NCI-H2081 (cell line): ENCODE measurements at places on chromosomes 16 and 17.

DNA sequence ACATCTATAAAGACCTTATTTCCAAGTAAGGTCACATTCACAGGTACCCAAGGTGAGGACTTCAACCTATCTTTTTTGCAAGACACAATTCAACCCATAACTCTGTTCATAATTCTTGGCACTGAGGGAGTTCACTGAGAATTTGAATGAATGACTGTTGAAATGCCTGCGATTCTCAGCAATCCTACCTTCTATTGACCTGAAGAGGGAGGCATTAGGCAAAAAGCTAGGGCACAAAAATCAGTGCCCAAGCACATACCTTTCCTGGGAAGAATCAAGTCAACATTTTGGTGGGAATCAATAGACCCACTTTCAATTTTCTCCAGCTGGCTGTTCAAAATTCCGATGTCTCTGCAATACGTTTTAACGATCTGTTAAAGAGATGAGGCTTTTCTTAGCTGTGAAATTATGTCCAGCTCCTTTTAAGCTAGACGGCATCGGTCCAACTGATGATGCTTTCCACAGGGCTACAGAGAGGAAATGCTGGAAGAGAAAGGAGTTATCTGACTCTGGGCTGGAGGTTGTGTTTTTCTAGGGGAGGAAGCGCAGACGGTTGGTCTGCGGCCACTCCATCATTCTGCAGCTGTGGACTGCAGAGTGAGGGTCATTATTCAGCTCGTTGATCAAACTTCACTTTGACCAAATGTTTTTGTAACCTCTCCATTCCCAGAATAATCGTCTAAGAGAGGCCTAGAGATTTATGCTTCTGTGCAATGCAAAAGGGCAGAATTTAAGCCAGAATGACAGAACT, 25.2 kb downstream of the BCO1 start:
- DNase-seq, result no peak

GRCh38 chr17:27466743-27467375, 10.6 kb downstream of the KSR1 start:
- DNase-seq, result no peak

- peak; percentile 19 for DNase-seq
These were observed 800 bp downstream of the ZNF747 start for GRCh38 chr16:30533748-30534367.

GRCh38 chr17:76527430-76528111, 9.9 kb downstream of the CYGB start:
- no peak for DNase-seq

- DNase-seq, result no peak
These were observed 168.5 kb downstream of the MSI2 start for GRCh38 chr17:57424777-57425188.

- peak; percentile 39 for DNase-seq
These were observed 11.0 kb downstream of the GPRC5C start for GRCh38 chr17:74442670-74443515.

GRCh38 chr17:44587339-44587738, 30.1 kb downstream of the FZD2 start:
- no peak for DNase-seq

- no peak for DNase-seq
These were observed 61.4 kb upstream of the TMC5 start for GRCh38 chr16:19356024-19356952.

GRCh38 chr17:82351254-82351712, 7.8 kb upstream of the TEX19 start:
- no peak for DNase-seq

GRCh38 chr16:15618392-15618791, 24.6 kb downstream of the MARF1 start:
- DNase-seq, result no peak

DNA sequence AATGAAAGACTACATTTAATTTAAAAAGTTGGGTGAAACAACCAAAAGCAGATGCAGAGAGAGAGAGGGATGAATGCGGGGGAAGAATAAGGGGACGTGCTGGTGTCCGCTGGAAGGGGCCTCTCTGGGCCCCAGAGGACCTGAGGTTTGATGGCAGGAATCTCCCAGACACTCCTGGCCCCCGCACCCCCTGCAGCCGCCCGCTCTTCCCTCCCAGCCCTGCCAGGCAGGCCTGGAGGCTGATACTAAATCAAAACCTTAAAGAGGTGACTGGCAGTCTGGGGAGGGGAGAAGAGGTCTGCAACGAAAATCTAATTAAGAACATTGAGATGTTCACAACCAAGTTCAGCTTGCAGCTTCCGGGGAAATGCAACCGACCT, 2.4 kb downstream of the FOXL1 start:
- DNase-seq, result no peak

GRCh38 chr17:42525221-42525620, 10.8 kb upstream of the NAGLU start:
- no peak for DNase-seq

GRCh38 chr17:73297934-73298861, 13.6 kb downstream of the CDC42EP4 start:
- no peak for DNase-seq

DNA sequence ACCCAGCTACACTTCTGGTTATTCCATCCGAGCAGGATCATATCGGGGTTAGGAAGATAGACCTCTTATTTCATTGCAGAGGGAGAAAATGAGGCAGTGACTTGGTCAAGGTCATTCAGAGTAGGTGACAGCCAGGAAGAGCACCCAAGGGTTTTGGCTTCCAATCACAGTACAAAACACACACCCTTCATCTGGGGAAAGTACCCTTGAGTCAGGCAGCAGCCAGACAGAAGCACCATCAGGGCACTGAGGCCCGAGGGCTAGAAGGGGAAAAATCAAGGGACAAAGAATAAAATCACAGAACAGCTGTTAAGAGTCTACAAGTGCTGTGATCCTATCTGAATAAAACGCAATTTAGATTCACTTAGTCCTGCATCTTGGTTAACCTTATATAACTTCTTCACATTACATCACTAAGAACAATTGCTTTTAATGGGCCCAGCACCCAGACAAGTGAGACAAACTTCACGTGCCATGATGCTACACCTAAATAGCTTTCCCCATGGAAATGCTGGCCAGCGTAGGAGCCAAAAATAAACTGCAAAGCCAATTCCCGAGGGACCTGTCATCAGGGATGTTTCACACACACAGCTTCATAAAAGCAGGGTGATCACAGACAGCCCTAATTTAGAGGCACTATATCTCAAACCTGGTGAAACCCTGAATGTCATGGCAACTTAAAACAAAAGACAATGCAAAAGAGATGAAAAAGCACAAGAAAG, 4.9 kb downstream of the UBE2O start:
- no peak for DNase-seq
